ENCODE measurements at places on chromosomes 2 and 18. TPM values are rescaled to one million over a fixed set of nuclear protein-coding genes. Genes with fewer than 3 reads are reported as not detected.

DNA sequence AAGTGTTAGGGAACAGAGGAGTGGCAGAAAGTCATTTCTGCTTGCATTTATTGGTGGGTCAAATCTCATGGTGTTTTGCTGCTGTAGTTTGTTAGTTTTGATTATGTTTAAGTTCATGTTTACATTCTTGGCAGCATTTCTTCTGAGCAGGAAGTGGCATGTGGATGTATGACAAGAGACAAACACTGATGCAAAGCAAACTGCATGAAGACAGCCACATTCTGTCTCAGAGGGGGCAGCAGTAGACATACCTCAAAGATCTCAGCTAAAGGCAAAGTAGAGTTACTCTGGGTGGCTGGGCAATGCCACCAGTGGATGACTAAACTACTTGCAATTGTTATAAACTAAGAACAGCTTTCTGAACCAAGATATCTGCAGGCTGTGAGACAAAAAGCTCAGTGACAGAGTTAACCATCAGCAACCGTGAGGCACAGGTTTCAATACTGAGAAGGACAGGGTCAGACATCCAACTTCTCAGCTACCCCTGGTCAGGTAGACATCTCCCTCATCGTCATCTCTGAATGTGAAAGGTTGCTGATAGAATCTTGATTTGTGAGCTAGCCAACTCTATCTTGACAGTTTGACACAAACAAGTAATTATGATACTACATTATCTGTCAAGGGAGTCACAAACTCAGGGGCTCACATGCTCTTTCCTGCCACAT is 16.4 kb downstream of the GALNT3 start:
- no peak overlapping the region for H3K4me3 ChIP-seq
- peaks cover 5% of the 10 kb centered on the region for H3K36me3 ChIP-seq
- H3K27ac ChIP-seq: no peak overlapping the region
- no peak for DNase-seq

DNA sequence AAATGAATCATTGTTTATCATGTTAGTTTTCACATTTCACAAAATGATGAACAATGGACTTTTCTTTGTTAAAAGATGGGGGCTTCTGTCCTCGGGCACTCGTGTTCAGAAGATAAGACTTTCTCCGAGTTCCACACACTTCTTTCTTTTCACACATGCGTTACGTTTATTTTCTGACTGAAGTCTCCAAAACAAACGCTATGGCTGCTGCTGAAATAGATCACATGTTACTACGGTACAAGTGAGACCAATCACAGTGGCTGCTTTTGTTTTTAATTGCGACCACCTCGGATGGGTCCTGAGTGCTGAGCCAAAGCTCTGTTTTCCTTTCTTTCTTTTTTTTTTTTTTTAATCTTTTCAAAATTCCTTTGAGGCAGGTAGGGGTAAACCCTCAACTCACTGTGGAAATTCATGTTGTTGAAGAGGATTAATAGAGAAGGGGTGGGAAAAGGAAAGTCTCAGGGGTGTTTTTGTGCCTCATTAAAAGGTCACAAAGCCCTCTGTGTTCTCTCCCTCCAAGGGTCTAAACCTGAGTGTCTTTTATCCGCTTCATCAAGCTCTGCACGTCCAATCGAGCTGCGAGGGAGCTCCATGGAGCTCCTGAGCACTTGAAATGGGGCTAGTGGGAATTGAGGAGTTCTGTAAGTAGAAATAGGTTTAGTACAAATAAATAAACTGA is 48.2 kb downstream of the ARL4C start:
- no peak for DNase-seq
- peak overlapping the region; percentile 70 for H3K4me3 ChIP-seq
- no peaks in the 10 kb centered on the region for H3K27me3 ChIP-seq
- peaks cover 2% of the 10 kb centered on the region for H3K36me3 ChIP-seq

Gene CNDP1
- total RNA-seq: 0.59 TPM

- H3K4me3 ChIP-seq: no peak overlapping the region
- no peaks in the 10 kb centered on the region for H3K36me3 ChIP-seq
- no peaks in the 10 kb centered on the region for H3K27me3 ChIP-seq
- no peak overlapping the region for H3K27ac ChIP-seq
- no peak for DNase-seq
These were observed 73.9 kb upstream of the TTC27 start for GRCh38 chr2:32553829-32554432.
